ENCODE measurements at places on chromosomes 16 and 17.

DNA sequence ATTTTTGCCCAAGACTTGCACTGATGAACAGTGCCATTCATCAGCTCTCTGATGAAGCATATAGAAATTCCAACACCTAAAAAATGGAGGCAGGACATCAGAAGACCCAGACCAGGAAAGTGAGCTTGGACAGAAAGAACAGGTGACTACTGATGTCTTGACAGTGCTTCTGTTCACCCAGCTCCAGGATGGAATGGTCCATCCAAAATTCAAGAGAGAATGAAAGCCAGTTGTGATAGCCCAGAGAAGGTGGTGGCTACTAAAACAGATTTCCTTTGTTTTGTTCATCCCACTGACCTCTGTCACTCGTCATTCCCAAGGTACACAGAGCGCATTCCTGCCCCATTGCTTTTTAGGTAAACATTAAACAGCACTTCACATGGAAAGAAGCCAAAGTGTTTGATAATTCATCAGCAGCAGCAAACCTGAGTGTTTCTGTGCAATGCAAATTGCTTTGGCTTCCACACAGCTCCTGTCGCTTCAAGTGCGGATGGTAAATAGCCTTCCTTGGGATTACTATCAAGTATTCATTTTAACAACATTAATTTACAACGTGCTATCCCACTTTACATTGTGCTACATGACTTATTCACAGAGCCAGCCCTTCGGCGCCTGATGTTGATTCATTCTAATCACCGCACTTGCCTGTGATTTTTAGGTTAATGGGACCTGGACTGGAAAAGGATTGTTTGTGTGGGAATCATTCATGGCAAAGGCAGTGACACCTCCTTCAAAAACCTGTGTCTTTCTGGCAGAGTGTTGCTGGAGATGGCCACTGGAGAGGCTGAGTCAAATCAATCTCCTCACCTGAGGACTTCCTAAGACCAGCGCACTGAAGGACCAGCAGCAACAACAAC is 65.1 kb upstream of the TOX3 start:
- DNase-seq = no peak

GRCh38 chr16:68887107-68887506 is 43.8 kb downstream of the TANGO6 start:
- no peak for DNase-seq

GRCh38 chr17:68169840-68170239 is 78.0 kb upstream of the AMZ2 start:
- no peak for DNase-seq

DNA sequence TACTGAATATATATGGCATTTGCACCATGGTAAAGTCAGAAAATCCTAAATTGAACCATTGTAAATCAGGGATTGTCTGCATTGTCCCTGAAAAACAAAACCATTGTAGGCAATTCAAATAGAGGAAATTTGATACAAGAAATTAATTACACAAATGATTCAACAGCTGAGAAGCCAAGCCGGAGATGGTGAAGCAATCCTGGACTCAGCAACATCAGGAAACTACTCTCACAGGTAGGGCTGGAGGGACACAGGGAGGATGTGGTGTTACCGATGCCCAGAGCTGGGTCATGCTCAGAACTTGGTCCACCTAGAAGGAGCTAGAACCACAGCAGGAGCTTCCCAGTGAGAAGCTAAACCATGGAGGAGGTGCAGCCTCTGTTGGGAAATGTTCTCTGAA is 18.5 kb upstream of the SCNN1B start:
- no peak for DNase-seq

DNA sequence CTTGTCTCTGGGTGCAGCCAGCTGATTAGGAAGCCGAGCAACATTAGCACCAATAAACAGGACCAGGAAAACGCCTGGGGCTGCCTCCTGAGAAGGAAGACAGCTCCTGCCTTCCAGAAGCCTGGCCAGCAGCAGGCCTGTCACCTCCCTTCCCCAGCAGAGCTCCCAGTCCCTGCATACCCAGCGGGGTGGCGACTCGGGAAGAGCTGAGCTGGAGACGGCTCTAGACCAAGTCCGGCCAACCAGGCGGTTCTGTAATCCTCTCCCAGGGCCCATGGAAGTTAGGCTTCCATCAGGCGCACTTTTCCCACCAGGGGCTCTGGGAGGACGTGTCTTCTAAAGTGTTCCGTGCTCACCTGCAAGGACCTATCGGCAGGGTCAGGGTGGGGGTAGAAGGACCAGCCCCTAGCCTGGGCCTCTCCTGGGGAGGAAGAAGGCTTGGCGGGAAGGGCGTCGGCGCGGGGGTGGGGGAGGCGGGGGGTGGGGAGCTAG is 12.0 kb upstream of the CLUH start:
- no peak for DNase-seq

Measured in NCI-H226 (cell line).